ENCODE measurements at places on chromosomes 7 and 10. TPM values are rescaled to one million over a fixed set of nuclear protein-coding genes. Genes with fewer than 3 reads are reported as not detected.

C7orf57 gene
- total RNA-seq = not detected

DNA sequence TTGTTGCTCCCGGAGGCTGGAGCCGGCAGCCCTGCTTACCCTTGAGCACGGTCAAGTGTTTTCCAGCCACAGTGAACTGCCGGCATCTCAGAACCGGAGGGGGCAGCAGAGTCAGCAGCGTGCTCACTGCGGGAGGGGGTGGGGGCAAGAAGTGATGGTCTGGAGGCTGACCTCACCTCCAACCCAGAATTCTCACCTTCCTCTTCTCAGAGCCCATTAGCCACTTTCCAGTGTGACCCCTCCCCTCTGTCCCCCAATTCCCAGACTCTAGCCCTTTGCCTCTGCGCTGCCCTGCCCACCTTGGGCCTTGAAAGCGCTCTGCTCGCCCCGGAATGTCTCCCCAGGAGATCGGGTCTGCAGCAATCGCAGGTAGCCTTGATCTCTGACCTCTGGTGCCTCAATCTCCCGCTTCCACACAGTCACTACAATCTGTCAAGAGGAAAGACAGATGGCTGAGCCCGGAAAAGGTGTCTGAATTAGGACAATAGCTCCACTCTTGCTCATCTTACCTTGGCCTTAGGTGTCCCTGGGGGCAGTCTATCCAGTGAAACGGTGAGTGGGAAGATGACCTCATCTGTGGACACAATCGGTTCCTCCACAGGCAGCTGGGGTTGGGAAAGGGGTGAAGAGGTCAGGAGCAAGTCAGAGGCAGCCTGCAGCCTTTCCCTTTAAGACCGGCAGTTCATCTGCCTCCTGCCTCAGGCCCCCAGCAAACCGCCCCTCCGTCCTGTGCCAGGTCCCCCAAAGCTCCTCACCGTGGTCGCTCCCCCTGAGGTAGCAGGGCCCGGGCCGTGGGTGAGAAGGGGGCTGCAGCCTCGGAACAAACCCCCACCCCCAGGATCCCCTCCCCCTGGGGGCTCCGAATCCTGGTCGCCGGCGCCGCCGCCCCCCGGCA is 942 bp downstream of the TRAPPC14 start:
- H3K4me3 ChIP-seq = peak overlapping the region; percentile 99
- peaks cover 57% of the 10 kb centered on the region for H3K4me1 ChIP-seq
- no peaks in the 10 kb centered on the region for H3K27me3 ChIP-seq
- peak; percentile 72 for DNase-seq

- DNase-seq = no peak
- no peaks in the 10 kb centered on the region for H3K36me3 ChIP-seq
- H3K27me3 ChIP-seq = no peaks in the 10 kb centered on the region
- no peaks in the 10 kb centered on the region for H3K4me1 ChIP-seq
- no peak overlapping the region for H3K4me3 ChIP-seq
These were observed 212.9 kb upstream of the SEMA3E start for GRCh38 chr7:83861876-83862275.

MKX gene
- total RNA-seq = 1.6 TPM

VSTM4 gene
- 0.58 TPM for total RNA-seq

FAM25A gene
- total RNA-seq = not detected

DNA sequence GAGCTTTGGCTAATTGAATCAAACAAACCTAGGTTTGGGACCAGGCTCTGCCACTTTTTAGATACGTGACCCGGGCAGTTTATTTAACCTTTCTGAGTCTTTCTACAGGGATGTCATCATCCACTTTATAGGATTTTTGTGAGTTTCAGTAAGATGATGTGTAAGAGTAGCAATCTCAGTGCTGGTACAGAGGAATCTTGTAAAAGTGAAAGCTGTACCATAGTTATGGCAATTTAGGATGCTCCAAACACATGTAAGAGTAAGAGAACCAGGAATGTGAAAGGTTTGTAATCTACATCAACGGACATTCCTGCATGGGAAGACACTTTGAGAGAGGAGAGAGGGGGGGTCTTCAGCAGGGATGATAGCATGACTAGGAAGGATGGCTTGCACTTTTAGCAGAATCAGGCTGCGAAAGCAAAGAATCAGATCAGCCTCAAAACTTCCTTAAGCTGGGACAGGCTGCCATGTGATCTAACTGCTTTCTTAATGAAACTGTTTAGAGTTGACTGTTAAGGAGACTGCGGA is 968 bp downstream of the NOLC1 start:
- H3K36me3 ChIP-seq = peaks cover 33% of the 10 kb centered on the region
- H3K27me3 ChIP-seq = no peaks in the 10 kb centered on the region

DNA sequence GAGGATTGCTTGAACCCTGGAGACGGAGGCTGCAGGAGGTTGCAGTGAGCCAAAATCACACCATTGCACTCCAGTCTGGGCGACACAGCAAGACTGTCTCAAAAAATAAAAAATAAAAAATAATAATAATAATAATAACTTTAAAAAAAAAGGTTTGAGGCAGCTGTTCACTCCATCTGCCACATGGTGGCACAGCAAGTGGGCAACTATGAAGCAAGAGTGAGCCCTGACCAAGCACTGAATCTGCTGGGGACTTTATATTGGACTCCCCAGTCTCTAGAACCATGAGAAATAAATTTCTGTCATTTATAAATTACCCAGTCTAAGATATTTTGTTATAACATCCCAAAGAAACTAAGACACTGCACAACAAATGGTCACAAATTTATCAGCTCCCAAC is 14.6 kb upstream of the BRI3 start:
- no peaks in the 10 kb centered on the region for H3K4me1 ChIP-seq
- no peak overlapping the region for H3K27ac ChIP-seq
- no peak overlapping the region for H3K4me3 ChIP-seq
- H3K36me3 ChIP-seq = no peaks in the 10 kb centered on the region

- peak overlapping the region; percentile 16 for H3K27ac ChIP-seq
- H3K4me1 ChIP-seq = no peaks in the 10 kb centered on the region
- no peak overlapping the region for H3K4me3 ChIP-seq
- H3K27me3 ChIP-seq = no peaks in the 10 kb centered on the region
These were observed 52.9 kb upstream of the CALD1 start for GRCh38 chr7:134726581-134726980.

HNRNPF gene
- 67.2 TPM for total RNA-seq
